ENCODE measurements at places on chromosomes 6 and 20.

DNA sequence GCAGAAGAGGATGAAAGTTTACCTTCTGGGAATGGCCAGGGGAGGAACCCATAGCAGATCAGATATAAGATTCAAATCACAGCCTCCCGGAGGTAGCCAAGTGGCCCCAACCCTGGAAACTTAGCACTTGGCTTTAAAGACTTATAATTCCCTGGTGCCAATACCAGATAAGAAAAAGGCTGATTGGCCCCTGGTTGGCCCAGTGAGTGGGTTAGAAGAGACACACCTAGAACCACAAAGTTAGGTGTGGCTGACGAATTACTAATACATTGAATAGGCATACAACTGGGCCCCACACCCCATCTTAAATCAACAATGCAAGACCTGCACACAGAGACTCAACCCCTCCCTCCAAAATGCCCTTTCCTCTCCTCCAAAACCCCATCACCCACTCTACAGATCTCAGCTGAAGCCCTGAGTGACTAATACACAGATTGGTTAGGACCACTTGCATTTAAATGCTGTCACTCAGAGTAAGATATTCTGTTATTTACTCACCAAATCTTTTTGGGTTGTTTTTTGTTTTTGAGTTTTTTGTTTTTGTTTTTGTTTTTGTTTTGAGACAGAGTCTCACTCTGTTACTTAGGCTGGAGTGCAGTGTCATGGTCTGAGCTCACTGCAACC, 315.4 kb upstream of the JARID2 start:
- no peak for DNase-seq

DNA sequence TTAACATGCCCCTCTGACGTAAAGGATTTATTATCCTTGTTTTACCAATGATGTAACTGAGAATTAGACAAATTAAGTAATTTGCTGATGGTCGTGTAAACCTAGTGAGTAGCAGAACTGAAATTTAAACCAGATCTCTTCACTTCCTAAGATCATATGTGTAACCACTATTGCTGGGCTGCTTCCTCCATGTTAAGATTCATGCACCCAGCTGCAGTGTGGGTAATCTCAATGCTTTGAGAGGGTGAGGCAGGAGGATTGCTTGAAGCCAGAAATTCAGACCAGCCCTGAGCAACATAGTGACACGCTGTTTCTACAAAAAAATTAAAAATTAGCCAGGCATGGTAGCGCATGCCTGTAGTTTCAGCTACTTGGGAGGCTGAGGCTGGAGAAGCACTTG, 97.9 kb downstream of the L3MBTL3 start:
- no peak for DNase-seq

GRCh38 chr20:48333707-48334106, 494.1 kb downstream of the PREX1 start:
- DNase-seq: no peak

- no peak for DNase-seq
Observed at GRCh38 chr6:137259349-137259748, 40.2 kb upstream of the IFNGR1 start.

DNA sequence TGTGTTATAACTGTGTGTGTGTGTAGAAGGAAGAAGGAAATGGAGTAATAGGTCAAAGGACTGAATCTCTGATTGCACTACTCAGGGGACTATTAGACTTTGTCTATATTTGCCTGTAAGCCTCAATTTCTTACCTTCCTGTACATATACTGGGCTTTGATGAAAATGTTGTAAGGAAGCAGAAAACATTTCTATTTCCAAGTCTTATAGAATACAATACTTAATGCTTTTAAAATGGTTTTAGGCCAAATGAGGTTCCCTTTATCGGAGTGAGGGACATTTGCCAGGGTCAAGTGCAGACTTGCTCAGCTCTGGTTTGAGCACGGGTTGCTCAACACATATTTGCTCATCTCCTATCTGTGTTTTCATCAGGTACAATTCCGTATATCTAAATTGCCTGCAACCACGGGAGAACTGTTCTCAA, 28.3 kb downstream of the MEP1A start:
- DNase-seq: no peak

DNA sequence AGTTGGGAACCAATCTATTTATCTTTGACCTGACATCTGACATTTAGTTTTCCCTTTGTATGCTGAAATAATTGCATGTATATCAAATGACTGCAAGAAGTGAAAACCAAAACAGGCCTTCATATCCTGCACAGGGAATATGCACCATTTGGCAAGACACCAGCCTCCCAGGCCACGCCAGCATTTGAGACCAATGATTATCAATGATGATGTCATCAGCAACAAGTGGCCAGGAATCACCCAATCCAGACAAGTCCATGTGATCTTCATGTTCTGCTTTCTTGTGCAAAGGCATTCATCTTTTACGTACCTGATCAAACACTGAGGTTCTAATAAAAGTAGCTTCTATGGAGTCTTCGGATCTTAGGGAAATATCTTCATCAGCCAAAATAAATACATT, 107.4 kb upstream of the TENT5A start:
- DNase-seq: no peak

DNA sequence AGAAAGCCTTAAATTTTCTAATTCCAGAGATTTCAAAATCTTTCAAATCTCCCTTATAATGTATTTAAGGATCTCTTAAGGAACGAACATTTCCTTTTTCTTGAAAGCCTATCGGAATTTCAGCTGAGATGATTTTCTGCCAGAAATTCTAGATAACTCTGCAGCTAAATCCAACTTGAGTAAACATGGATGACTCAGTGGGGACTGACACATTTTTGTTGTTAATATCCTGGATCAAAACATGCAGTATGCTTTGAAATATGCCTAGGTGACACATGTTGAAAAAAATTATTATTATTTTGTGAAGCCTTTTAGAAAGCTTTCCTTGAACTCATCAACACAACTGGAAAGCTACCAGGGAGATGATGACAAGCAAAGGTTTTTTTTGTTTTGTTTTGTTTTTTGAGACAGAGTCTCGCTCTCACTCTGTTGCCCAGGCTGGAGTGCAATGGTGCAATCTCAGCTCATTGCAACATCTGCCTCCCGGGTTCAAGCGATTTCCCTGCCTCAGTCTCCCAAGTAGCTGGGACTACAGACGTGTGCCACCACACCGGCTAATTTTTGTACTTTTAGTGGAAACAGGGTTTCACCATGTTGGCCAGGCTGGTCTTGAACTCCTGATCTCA, 140.1 kb upstream of the SNX9 start:
- no peak for DNase-seq

GRCh38 chr6:22808466-22808865, 239.1 kb downstream of the HDGFL1 start:
- DNase-seq: no peak

GRCh38 chr6:10184371-10185227, 230.3 kb downstream of the TFAP2A start:
- DNase-seq: no peak

DNA sequence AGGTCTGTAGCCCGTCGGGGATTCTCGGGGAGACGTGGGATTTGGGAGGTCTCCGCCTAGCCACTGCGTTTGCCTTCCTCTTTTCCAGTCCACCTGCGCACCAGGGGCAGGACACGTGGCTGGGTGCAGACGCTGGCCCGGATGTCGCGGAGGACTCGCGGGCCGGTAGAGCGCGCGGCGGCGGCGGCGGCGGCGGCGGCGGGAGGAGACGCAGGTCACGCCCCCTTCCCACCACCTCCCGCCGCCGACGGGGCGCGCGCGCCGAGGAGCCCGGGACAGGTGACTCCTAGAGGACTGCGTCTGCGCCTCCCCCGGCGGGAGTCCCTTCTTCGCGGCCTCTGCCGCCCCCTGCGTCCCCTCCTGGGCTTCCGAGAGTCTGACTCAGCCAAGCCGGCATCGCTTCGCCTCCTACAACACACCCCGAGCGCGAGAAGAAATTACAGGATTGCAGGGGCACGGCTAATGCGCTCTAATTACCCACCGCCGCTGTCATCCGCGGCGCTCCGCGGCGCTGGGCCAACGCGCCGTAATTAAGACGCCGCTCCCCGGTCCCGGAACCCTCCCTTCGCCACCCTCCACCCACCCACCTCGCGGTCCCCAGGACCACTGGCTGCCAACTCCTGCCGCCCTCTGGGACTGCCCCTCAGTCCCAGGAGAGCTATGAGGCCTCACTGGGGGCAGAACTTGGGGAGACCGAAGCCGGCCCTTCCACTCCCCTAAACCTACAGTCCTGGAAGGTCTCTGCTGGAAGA, 124.5 kb downstream of the MRPL14 start:
- no peak for DNase-seq

- DNase-seq: no peak
Observed at GRCh38 chr20:39222101-39222500, 260.0 kb downstream of the DHX35 start.

- DNase-seq: no peak
Observed at GRCh38 chr6:21381331-21381963, 212.1 kb upstream of the SOX4 start.

- no peak for DNase-seq
Observed at GRCh38 chr20:20712004-20712473, 405 bp downstream of the RALGAPA2 start.

- no peak for DNase-seq
Observed at GRCh38 chr6:6696867-6697531, 108.5 kb downstream of the LY86 start.

DNA sequence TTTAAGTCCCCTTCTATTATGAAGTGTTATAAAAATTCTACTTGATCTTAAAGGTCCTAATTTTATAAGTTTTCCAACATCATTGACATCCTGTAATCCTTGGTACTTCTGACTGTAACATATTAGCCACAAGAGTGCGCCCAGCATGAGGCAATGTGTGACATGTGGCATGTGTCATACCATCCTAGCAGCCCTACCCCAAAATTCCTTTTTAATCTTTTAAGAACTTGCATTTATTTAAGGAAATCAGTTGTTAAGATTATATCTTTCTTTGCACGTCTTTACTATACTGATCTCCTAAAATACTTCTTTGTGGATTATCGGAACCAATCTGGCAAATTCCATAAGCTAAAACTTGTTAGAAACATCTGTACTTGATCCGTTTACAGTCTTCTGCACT, 167.1 kb upstream of the SLC24A3 start:
- no peak for DNase-seq

DNA sequence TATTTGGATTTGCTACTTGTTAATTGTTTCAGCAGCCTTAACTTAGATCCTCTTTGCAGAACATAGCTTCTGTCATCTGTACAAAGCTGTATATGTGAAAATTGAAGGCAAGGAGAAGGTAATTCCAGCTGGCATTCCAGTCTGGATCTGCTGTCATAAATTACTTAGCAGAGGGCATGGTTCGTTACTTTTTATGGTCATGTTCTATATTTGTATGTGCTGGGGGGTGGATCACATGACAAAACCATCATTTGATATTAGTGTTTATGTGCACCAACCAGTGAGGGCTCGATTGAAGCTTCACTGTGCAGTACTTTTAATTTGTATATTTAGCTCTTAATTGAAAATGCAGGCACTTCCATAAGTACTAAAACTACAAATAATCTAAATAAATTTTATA, 80.2 kb downstream of the CAP2 start:
- DNase-seq: no peak

DNA sequence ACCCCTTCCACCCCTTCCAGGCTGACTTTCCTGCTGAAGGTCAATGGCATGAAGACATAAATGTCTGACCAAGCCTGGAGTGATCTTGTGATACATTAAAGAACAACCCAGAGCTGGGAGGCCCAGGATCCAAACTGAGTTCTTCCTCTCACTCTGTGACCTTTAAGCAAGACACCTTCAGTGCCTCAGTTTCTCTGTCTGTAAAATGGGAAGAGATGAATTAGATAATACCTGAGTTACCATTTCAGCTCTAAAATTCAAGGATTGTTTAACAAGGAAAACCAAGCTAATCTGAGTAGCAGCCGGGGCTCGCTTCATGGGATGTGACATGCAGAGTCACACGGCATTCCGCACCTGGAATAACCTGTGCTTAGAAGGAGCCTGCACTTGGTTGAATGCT, 7.0 kb upstream of the NFATC2 start:
- DNase-seq: no peak

DNA sequence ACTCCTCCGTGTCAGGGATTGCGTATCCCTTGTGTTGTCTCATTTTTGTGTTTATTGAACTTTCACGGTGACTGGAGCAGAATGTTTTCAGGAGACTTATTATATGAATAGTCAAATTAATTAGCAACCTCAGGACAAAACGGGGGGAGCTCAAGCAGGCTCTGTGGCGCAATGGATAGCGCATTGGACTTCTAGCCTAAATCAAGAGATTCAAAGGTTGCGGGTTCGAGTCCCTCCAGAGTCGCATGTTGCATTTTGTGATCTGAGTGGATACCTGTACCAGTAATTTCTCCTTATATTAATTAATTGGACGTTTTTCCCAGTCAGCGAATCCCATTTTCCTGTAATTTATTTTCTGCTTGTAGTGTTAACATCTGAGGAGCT, 89.1 kb upstream of the ZNF184 start:
- no peak for DNase-seq

DNA sequence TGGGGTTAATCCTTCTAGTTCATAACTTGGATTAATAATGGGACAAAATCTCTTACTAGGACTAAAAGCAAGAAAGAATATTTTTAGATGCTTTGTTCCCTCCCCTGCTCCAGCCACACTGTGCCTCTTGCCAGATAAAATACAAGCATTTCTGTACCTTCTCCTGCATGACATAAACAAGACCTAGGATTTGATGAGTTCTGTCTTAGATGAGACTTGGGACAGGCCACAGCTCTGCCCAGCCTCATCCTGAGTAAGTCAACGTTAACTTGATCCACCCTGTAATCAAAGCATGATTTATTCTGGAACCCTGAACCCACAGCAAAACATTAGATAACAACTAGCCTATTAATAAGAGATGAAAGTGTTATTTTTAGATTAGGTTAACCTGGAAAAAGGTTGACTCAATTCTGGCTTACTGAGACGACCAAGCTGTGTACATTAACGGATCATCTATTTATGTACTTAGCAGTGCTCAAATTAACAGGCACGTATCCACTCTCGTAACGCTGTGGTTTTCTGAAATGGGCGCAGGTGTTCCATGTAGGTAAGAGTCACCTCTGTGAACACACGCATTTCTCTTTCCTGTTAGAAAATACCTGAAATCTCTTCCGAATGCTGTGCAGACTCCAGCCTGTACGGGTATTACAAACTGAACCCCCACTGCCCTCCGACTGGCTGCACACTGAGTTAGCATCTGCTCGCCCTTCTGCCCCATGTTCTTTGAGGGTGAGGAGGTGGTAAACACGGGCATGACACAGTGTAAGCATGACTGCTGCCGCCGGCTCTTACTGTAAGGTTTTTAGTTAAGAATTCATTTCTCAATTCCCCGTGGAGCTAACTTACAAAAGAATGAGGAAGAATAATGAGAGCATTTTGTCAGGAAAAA, 132.1 kb upstream of the FOXQ1 start:
- no peak for DNase-seq

GRCh38 chr20:4513720-4514119, 208.0 kb upstream of the PRND start:
- no peak for DNase-seq

DNA sequence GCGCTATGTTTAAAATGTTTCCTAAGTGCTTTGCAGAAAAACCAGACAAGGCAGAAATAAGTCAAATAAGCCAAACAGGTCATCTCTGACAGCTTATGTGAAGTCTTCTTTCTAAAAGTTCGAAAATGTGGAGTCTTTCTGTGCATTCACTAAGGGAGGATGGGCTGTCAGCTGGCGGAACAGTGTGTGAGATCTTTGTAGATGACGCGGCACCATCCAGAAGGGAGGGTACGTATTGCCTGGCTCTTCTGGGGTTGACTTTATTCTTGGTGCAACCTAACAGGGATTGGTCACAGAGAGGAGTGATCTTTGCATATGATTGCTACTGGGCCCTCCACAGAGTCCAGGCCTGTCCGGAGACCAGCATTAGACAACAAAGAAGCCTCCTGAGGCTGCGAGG, 114.5 kb upstream of the EDN1 start:
- no peak for DNase-seq

Data from stimulated activated CD8-positive, alpha-beta memory T cell treated with anti-CD3 and anti-CD28 coated beads, Interleukin-4, amount 100 ng/mL, for 1 hour (primary cell).